ENCODE measurements at places on chromosomes 1 and 21.

- DNase-seq, result no peak
These were observed 155.1 kb upstream of the DNAH14 start for GRCh38 chr1:224774378-224774777.

GRCh38 chr1:110004583-110004982 is 20.0 kb downstream of the AHCYL1 start:
- DNase-seq, result no peak

GRCh38 chr1:154962156-154962749 is 671 bp upstream of the PYGO2 start:
- no peak for DNase-seq

DNA sequence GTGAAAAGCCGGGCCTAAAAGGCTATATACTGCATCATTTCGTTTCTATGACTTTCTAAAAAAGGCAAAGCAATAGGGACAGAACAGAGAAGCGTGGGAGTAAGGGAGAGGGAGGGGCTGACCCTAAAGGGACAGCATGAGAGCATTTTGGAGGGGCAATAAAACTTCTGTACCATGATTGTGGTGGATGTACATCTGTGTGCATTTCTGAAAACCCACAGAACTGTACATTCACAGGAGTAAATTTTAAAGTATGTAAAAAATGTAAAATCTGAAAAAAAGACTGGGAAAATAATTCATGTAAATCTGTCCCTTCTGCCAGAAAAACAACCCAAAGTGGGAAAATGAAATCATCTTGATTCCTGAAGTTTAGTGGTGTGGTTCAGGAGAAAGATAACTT is 235.4 kb downstream of the CENPF start:
- DNase-seq, result peak; percentile 95

- no peak for DNase-seq
These were observed 68.6 kb downstream of the KAZN start for GRCh38 chr1:14666962-14667650.

DNA sequence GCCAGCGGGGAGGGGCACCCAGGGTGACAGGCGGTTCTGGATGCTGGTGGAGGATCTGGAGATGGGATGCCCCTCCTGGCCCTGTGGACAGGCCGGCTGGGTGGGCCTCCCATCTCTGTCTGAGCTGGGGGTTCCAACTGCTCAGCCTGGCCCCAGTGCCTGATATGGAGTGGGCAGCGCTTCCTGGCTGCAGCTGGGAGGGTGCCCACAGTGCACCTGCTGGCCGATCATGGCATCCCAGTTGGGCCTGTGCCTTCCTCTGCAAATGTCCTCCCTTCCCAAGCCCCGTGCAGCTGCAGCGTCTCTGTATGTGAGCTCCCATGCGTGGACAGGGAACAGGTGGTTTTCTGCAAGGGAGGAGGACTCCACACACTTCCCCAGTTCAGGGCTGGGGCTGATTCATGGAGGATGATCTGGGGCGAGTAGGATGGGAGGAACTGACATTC is 2.1 kb downstream of the PFKL start:
- DNase-seq, result no peak

DNA sequence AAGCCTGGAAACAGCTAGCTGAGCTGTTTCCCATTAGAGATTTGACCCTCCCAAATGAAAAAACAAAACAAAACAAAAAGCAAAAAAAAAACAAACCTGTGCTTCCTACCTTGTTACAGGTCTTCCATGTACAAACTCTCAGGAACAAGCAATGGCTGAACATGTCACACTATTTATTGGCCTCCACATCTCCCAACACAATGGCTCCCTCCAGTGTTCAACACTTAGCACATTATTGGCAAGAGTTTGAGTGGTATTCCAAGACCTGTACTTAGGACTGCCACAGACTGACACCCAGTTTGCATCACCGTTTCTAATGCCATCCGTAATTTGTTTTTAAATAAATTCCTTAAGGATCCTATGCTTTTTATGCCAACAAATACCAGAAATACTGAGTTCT is 195.0 kb upstream of the OLFM3 start:
- no peak for DNase-seq

DNA sequence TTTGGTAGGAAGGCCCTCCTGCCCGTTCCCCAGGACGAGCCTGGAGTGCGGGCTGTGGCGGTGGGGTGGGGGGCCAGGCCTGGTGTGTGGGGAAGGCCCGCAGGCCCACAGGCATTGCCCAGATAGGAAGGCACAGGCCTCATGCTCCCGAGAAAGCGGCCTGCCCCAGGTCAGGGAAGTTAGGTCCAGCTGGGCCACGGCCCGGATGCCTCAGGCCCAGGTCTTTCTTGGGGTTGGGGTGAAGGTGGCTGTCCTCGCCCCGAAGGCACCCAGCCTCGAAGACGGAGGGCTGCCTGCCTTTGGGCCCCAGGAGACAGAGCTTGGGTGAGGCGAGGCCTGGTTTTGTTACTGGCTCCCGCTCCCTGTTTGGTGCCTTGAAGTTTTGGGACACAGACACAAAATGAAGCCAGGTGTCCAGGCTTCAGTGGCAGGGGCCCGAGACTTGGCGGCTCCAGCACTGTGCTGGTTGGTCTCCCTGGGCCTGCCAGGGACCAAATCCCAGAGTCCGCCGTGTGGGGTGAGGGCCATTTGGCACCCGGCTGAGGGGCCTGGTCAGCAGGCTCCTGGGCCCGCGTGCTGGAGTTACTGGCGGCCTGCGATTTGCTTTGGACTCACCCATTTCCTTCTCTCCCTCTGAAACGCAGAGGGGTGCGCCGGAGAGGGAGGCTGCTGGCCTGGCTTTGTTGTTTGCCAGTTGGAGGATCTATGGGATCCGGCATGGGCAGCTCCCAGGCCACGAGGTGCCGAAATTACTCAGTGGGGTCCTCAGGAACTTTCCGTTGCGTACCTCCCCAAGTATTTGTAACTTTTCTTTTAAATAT is 2.0 kb downstream of the SKI start:
- DNase-seq, result no peak

GRCh38 chr1:40939320-40940059 is 40.0 kb upstream of the CTPS1 start:
- no peak for DNase-seq

- no peak for DNase-seq
These were observed 6.0 kb downstream of the TEX35 start for GRCh38 chr1:178518894-178519293.

GRCh38 chr1:181151378-181152326 is 63.2 kb downstream of the IER5 start:
- no peak for DNase-seq

DNA sequence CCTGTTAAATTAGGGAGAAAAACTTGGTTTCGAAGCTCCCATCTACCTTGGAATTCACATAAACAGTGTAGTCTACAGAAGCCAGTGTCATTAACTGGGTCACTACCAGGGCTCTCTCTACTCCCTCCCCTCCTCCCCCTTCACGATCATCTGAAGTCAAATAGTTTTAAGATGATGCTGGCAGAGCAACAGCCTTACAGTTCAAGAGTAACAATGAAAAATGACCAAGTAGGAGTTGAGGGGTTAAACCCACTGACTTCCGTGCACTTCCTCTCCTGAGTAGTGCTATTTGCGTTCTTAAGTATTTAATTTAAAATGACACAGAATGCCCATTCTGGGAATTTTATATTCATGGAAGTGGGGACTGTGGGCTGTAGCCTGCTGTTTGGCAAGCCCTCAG is 236.9 kb downstream of the SIPA1L2 start:
- no peak for DNase-seq

GRCh38 chr1:202179828-202180750 is 13.5 kb upstream of the LGR6 start:
- no peak for DNase-seq

DNA sequence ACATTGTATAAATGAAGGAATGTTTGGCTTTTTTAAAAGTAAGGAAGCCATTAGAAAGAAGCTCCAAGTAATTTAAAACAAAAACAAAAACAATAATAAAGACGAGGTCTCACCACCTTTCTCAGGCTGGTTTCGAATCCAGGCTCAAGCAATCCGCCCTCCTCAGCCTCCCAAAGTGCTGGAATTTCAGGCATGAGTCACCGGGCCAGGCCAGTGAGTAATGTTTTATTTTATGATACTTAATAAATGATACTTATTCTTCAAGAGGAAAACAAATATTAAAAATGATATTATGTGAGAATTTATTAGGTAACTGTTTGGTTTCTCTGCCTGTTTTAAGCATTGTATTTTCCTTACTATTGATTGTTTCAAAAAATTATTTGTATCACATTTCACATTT is 201.4 kb upstream of the BRINP3 start:
- no peak for DNase-seq

DNA sequence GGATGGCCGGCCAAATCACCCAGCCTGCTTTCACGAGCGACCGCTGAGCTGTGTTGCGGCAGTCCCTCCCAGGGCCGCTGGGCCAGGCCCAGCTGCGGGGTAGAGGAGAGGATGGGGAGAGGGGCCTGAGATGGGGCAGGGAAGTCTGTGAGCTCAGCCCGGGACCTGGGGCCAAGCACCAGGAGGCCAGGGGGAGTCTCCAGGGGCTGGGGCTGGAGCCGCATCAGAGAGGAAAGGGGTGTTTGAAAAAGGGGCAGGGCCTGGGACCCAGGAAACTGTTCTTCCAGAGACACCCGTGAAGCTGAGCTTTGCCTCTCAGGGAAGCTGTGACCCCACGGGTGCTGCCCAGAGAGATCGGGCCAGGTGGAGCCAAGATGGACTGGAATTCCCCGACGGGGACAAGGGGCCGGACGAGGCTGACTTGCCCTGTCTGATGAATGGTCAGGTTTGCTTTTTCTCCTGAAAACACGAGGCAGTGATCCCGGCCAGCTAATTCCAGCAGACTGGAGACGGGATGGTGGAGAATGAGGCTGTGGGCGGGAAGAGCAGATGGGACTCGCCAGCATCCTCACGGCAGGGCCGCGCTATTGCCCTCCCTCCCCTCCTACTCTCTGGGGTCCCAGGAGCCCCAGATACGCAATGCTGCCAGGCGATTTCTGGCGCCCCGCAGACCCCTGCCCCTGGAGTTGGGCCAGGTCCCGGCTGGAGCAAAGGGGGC is 40.3 kb upstream of the COL18A1 start:
- DNase-seq, result no peak

- no peak for DNase-seq
These were observed 109.5 kb upstream of the GRIK3 start for GRCh38 chr1:37143800-37144199.

Data from fibroblast of skin of left quadriceps (primary cell).